ENCODE measurements at places on chromosomes 1 and 21. TPM values are rescaled to one million over a fixed set of nuclear protein-coding genes. Genes with fewer than 3 reads are reported as not detected.

Gene CCDC27
- not detected for total RNA-seq

Gene PAQR7
- total RNA-seq: 1.6 TPM

Gene C2CD4D
- 0.94 TPM for total RNA-seq

Gene ANGPTL1
- total RNA-seq: not detected

Gene TMEM82
- total RNA-seq: not detected

Gene OR2G2
- not detected for total RNA-seq

Gene KIF26B
- total RNA-seq: not detected

- no peaks in the 10 kb centered on the region for H3K27me3 ChIP-seq
- no peak for DNase-seq
- H3K36me3 ChIP-seq: no peaks in the 10 kb centered on the region
- no peak overlapping the region for H3K27ac ChIP-seq
- no peak overlapping the region for H3K4me3 ChIP-seq
Observed at GRCh38 chr1:74340656-74341055, 105.5 kb downstream of the TNNI3K start.

DNA sequence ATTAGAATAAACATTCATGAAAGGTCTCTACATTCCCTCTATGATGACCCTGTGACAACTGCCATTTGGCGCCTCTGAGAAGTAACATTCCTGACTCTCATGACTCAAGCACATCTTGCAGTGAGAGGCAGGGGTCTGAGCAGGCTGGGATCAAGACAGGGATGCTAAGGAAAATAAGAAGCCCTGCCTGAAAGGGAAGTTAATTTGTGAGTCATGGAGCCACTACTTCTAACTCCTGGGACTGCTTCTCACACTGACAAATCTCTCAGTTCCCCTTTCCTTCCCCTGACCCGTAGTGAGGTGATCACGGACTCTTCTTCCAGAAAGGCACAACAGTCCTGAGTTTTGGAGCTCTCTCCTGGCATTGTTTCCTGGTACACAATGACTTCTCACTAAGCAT is 231.9 kb downstream of the TNR start:
- H3K4me3 ChIP-seq: no peak overlapping the region
- no peaks in the 10 kb centered on the region for H3K4me1 ChIP-seq
- H3K27ac ChIP-seq: no peak overlapping the region

DNA sequence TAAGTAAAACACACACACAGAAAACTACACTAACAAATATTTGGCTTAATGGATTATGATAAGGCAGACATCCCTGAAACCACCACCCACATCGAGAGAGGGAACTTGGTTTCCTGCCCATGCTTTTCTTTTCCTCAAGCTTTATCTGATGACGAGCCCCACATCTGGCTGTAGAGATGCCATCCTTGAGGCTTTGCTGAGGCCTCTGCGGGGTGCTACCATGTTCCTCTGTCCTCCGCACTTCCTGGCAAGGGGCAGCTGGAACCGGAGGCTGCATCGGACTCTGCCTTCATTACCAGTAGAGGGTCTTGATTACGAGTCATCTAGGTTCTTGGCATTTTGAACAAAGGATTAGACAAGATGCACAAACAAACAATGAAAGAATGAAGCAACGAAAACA is 21.7 kb upstream of the C1orf174 start:
- H3K4me1 ChIP-seq: no peaks in the 10 kb centered on the region
- peak overlapping the region; percentile 69 for H3K4me3 ChIP-seq
- no peaks in the 10 kb centered on the region for H3K36me3 ChIP-seq
- H3K27ac ChIP-seq: peak overlapping the region; percentile 62
- H3K27me3 ChIP-seq: no peaks in the 10 kb centered on the region
- no peak for DNase-seq

DNA sequence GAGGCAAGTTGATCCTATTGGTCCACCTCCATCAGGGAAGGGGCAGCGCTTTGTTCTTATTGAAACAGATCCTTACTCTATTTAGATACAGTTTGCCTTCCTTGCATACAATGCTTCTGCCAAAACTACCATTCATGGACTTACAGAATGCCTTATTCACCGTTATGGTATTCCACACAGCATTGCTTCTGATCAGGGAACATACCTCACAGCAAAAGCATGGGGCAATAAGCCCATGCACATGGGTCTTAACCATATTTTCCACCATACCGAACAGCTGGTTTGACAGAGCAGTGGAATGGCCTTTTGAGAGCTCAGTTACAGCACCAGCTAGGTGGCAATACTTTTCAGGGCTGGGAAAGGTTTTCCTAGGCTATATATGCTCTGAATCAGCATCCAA is 544.8 kb upstream of the ADGRL4 start:
- H3K27ac ChIP-seq: no peak overlapping the region
- H3K36me3 ChIP-seq: no peaks in the 10 kb centered on the region
- H3K4me1 ChIP-seq: no peaks in the 10 kb centered on the region
- H3K4me3 ChIP-seq: no peak overlapping the region

DNA sequence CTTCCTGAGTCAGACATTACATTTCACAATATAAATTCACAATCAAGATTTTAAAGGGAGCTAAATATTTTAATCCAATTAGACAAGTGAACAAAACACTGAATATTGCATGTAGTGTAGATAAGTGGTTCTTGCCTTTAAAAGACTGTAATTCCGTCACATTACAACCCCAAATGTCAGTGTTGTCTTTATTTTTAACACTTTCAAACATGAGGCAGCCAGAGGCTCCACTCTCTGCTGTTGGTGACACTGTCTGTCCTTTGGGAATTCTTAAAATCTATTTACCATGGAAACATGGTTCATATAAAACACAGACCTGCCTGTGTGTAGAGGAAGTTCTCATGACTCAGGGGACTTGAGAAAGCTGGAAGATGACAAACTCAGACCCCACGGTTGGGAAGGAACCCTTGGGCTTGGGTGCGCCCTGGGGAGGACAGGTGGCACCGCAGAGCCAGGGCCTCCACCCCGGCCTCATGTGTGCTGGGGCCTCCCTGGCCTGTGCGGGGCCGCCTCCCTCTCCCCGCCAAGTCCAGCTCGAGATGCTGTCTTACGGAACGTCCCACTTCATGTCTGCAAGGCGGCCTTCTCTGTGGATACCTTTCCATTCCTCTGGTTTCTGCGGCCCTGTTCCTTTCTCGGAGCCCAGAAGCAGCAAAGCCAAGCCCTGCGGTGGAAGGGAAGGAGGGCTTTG is 239.0 kb downstream of the SDCCAG8 start:
- no peak for DNase-seq
- H3K27me3 ChIP-seq: no peaks in the 10 kb centered on the region
- peaks cover 6% of the 10 kb centered on the region for H3K36me3 ChIP-seq
- no peak overlapping the region for H3K27ac ChIP-seq

DNA sequence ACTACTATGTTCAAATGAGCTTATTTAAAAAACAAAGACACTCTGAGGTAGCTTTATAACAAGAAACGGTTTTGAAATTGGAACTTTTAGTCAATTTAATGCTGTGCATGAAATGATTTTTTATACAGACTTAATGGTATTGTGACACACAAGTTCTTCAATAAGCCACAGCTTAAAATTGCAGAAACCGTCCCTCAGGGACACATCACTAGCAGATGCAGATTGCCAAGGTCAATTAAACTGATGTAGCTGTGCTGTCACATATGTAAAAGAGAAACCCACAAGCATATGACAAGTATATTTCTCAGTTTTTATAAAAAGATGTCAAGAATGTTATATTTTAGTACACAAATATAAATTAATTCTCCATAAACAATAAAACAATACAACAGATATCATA is 366.9 kb downstream of the DPYD start:
- H3K4me3 ChIP-seq: no peak overlapping the region
- H3K27me3 ChIP-seq: no peaks in the 10 kb centered on the region

GRCh38 chr1:56024155-56024554 is 555.2 kb downstream of the PLPP3 start:
- H3K36me3 ChIP-seq: no peaks in the 10 kb centered on the region
- no peak overlapping the region for H3K4me3 ChIP-seq
- DNase-seq: no peak

GRCh38 chr1:45346473-45346872 is 6.2 kb upstream of the MUTYH start:
- H3K4me3 ChIP-seq: no peak overlapping the region
- H3K4me1 ChIP-seq: peaks cover 12% of the 10 kb centered on the region

DNA sequence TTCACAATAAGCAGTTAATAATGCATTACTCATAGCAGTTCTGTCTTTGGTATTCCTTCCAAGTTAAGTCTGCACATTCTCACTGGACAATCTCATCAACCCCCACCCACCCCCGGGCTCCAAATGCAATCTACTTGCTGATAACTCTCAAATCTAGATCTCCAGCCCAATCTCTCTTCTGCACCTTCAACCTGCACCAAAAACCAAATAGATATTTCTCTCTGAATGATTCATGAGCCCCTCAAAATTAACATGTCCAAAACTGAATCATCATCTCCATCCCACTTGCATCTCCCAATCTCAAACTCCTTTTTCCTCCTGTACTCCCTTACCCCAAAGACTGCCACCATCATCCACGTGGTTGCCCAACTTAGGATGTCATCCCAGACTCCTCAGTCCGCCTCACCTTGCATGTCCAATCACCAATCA is 2.7 kb downstream of the DOCK7 start:
- H3K4me3 ChIP-seq: no peak overlapping the region
- H3K36me3 ChIP-seq: no peaks in the 10 kb centered on the region
- peaks cover 3% of the 10 kb centered on the region for H3K27me3 ChIP-seq
- no peak overlapping the region for H3K27ac ChIP-seq

GRCh38 chr1:157226739-157227138 is 88.5 kb upstream of the ETV3 start:
- H3K27ac ChIP-seq: no peak overlapping the region
- H3K4me3 ChIP-seq: no peak overlapping the region
- H3K27me3 ChIP-seq: peaks cover 9% of the 10 kb centered on the region
- H3K36me3 ChIP-seq: no peaks in the 10 kb centered on the region

DNA sequence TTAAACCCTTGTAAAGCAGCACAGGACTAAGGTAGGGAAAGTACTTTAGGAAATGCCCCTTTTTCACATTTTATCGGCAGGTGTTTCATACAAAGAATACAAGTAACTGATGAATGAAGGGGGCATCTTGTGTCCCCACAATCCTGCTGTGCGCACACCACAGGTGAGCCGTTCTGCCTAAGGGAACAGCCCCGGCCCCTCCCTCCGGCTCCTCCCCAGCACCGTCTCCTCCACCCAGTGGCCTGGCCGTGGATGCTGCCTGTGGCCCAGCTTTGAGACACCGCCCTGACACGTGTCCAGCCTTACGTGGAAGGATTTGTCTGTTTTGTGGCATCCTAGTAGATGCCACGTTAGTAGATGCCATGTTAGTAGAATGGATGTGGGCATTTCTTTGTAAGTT is 12.8 kb downstream of the FAAP20 start:
- no peak for DNase-seq
- H3K4me3 ChIP-seq: no peak overlapping the region
- peaks cover 7% of the 10 kb centered on the region for H3K36me3 ChIP-seq
- no peaks in the 10 kb centered on the region for H3K27me3 ChIP-seq
- no peaks in the 10 kb centered on the region for H3K4me1 ChIP-seq

GRCh38 chr1:93435443-93435842 is 12.5 kb upstream of the FNBP1L start:
- H3K27me3 ChIP-seq: peaks cover 4% of the 10 kb centered on the region
- DNase-seq: no peak
- H3K36me3 ChIP-seq: no peaks in the 10 kb centered on the region
- no peaks in the 10 kb centered on the region for H3K4me1 ChIP-seq
- H3K27ac ChIP-seq: no peak overlapping the region

DNA sequence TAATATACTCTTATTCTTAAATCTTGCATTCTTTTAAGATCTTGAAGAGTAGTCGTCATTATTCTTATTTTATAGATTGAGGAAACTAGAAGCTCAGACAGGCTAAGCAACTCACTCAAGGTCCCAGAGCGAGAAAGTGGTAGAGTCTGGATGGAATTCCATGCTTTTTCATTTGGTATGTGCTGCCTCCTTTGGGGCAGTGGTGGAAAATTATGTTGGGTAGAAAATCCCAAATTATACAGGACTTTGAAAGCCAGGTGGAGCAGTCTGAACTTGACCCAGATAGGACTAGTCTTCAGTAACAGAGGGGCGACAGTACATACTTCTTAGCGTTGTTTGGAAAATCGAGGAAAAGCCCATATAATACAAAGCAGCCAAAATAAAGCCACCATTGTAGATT is 205.6 kb downstream of the ATG4C start:
- H3K36me3 ChIP-seq: no peaks in the 10 kb centered on the region
- H3K4me1 ChIP-seq: no peaks in the 10 kb centered on the region
- peaks cover 3% of the 10 kb centered on the region for H3K27me3 ChIP-seq
- DNase-seq: no peak
- no peak overlapping the region for H3K27ac ChIP-seq

- no peaks in the 10 kb centered on the region for H3K36me3 ChIP-seq
- DNase-seq: no peak
Observed at GRCh38 chr1:84795966-84796600, 96.9 kb downstream of the LPAR3 start.

DNA sequence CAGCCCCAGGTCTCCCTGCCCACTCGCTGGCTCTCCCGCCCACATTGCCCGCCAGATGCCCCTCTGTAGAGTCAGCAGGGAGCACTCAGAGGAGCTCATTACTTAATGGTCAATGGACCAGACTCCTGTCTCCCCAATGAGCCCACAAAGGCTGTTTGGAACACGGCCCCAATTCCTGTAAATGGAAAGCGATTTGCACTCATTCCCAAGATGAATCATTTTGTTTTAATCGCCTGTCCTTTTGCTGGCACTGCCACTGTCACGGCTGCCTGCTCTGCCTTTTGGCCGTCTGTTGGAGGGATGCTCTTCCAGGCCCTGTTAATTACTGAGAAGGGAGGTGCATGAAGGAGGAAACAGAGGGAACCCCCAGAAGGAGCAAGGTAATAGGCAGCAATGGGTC is 44.8 kb upstream of the ATP2B4 start:
- H3K27me3 ChIP-seq: no peaks in the 10 kb centered on the region
- H3K27ac ChIP-seq: no peak overlapping the region
- H3K4me3 ChIP-seq: no peak overlapping the region
- DNase-seq: no peak
- no peaks in the 10 kb centered on the region for H3K36me3 ChIP-seq
- no peaks in the 10 kb centered on the region for H3K4me1 ChIP-seq

DNA sequence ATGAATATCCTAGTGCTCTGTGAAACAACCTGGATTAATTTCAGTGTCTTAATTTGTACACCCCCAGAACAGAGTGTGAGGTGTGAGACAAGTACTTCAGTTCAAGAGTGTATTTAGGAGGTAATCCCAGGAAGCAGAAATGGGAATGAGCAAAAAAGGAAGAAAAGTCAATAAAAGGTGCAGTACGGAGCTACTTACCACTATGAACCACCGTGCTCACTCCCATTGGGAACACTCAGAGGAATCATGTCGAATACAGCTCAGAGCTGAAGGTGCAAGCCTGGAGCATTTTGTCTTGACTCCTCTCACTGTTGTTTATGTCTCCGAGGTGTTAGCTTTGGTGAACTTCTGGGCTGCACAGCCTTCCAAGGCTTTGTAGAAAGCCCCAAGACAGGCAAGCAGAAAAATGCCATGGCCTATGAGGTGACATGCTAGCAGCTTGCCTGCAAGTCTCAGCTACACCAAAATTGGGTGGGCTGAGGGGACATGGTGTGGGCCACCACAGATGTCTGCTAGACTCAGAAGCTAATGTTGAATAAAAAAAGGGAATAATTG is 7.4 kb upstream of the SVBP start:
- H3K36me3 ChIP-seq: no peaks in the 10 kb centered on the region
- H3K27ac ChIP-seq: no peak overlapping the region
- no peak for DNase-seq

GRCh38 chr1:56586502-56586901 is 7.1 kb upstream of the PLPP3 start:
- no peak overlapping the region for H3K27ac ChIP-seq
- H3K4me1 ChIP-seq: no peaks in the 10 kb centered on the region
- H3K4me3 ChIP-seq: no peak overlapping the region
- H3K27me3 ChIP-seq: no peaks in the 10 kb centered on the region
- DNase-seq: no peak
- H3K36me3 ChIP-seq: no peaks in the 10 kb centered on the region

Measured in CD4-positive, CD25-positive, alpha-beta regulatory T cell (primary cell).